T47D (cell line): ENCODE measurements at places on chromosomes 4 and X.

GRCh38 chr4:157242871-157243270, 22.3 kb downstream of the GRIA2 start:
- DNase-seq = no peak

GRCh38 chrX:3230496-3230895, 116.0 kb downstream of the MXRA5 start:
- no peak for DNase-seq

DNA sequence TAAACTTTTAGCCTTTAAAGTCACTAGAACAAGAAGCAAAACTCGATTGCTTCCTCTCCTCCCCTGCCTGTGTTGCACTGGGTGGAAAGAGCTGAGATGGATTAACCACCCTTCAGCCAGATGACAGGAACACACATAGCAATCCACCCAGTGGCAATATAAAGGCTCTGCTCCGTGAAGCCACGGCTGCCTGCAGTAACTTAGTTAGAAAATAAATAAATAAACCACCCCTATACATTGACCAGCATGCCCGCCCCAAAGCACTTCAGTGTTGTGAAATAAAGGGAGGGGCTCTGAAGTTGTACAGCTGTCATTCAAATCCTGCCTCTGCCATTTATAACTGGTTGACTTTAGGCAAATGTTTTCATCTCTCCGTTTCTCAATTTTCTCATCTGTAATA, 217.1 kb upstream of the LDB2 start:
- DNase-seq = no peak

DNA sequence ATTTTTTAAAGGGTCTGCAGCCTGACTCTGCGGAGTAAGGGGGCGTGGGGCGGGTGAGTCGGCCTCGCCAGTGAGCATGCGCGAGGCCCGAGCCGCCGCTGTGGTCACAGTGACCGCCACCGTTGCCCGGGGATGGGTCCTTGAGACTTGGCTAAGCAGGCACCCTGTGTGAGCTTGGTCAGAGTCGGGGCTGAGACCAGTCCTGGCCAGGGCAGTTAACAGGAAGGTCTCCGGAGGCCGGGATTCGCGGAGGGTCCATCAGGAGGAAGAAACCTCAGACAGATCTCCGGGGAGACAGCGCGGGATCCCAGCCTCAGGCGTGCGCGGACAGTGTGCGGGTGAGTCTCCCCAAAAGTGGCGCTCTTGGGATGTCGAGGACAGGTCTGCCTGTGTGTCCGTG, 1384.4 kb upstream of the PCDH10 start:
- DNase-seq = no peak

DNA sequence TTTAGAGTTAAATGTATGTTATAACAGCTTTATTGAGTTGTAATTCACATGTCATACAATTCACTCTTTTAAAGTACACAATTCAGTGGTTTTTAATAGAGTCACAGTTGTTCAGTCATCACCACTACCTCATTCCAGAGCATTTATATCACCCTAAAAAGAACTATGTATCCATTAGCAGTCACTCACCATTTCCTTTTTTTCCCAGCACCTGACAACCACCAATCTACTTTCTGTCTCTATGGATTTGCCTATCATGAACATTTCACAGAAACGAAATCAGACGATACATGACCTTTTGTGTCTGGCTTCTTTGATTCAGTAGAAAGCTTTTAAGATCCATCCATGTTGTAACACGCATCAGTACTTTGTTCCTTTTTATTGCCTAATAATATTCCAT, 52.9 kb upstream of the FRAS1 start:
- no peak for DNase-seq

DNA sequence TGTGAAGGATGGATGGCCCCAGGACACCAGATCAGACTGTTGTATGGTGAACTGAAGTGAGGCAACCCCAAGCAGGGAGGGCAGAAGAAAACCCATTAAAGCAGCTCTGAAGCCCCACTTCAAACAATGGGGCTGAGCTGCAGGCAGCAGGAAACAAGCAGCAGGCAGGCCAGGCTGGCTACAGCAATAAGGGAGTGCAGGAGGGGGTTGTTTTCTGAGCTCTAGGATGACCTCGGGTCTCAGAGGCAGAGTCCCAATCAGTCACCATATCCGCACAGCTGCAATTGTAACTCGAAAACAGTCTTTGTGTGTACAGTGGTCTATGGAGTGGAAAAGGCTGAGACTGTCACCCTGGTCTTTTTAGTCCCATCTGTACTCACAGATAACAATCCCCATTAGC, 90.4 kb downstream of the COL4A6 start:
- no peak for DNase-seq

- DNase-seq = no peak
Observed at GRCh38 chr4:25884031-25884782, 21.4 kb upstream of the SEL1L3 start.

GRCh38 chr4:168475745-168476144, 4.5 kb downstream of the DDX60L start:
- DNase-seq = no peak
